Ovary (tissue), 10 donors: ENCODE measurements at places on chromosomes 5 and 9.

DNA sequence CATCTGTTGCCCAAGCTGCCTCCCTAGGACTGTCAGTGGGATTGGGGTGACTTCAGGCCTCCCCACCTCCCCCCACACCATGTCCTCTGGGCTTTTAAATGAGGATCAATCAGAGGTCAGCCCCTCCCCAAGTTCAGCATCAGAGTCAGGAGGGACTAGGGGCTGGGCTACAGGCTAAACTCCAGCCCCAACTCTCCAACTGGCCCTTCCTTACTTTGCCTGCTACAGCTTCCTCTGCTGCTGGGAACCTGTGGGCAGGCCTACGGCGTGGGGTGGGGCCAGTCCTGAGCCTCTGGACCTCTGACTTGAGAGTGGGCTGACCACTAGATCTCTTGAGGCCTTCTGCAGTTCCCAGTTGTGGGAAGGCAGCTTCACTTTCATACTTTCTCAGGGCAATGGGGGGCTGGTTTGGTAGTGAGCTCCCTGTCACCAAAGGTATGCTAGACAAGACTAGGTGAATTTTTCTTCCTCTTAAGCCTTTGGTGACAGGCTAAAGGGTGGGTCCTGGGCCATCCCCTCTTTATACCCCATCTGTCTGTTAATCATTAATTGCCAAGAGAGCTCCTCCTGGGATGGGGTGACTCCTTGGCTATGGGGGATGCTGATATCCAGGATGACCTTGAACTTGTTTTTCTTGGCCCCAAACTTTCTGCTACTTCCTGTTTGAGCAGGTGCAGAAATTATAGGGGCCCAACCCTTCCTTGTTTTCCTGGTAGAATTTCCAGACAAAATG lies 10.8 kb upstream of the DAB2IP start:
- no peak for DNase-seq

GRCh38 chr9:101022704-101023103 lies 5.8 kb upstream of the PLPPR1 start:
- no peak for DNase-seq

DNA sequence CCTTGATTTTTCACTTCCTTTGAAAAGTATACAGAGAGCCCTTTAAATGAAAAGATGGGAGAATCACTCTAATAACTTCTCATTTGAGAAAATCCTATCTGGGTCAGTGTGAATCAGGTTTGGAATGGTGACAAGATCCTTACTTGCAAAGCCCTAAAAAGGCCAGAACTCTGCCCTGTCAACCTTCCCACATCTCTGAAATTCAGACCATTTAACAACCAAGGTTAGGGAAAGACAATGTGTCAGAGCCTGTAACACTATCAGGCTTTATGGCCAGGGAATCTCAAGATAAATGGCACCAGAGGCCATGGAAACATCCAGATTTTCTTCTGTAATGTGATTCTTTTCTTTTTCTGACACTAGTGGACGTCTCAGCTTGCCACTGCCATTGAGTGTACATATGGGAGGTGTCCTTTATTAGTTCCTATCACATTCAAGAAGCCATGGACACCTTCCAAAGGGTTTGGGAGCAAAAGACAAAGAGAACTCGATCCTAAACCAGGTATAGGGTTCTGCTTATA lies 165.7 kb upstream of the GPR151 start:
- no peak for DNase-seq

DNA sequence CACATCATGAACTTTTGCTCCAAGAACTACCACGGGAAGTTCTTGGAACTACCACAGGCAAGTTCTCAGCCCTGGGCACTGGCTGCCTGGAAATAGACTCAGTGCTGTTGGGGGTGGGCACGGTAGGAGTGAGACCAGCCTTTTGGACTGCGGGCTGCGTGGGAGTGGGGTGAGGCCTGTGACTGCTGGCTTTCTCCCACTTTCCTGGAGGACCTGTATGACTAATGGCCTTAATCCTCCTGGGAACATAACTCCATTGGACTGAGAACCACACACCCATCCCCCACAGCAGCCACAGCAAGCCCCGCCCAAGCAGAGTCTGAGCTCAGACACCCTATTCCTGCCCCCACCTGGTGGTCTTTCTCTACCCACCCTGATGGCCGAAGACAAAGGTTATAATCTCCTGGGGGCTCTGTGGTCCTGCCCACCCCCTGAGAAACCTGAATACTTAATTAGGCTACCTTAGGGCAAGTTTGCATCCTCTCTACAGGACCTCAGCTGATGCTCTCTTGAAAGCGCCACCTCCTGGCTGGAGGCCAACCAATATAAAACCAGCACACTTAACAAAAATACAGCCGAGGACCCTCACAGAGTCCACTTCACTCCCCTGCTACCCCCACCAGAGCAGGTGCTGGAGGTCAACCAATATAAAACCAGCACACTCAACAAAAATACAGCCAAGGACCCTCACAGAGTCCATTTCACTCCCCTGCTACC lies 112.6 kb downstream of the CACNA1B start:
- DNase-seq = peak; percentile 12

DNA sequence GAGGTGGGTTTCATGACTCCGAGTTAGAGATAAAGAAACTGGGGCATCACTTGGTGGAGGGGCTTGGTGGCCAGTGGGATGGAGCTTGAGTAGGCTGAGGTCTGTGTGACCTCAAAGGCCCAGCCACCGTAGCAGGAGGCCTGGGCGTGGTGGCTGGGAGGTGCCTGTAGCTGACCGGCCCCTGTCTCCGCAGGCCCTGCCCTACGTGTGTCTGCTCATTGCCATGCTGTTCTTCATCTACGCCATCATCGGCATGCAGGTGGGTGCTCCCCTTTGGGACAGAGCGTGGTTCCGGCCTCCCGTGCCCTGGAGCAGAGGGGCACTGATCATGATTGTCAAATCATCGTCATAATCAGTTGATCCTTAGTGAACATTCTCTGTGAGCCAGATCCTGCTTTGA lies 196.2 kb downstream of the CACNA1B start:
- DNase-seq = no peak

GRCh38 chr5:33565324-33565723 lies 124.6 kb downstream of the TARS1 start:
- DNase-seq = peak; percentile 28

DNA sequence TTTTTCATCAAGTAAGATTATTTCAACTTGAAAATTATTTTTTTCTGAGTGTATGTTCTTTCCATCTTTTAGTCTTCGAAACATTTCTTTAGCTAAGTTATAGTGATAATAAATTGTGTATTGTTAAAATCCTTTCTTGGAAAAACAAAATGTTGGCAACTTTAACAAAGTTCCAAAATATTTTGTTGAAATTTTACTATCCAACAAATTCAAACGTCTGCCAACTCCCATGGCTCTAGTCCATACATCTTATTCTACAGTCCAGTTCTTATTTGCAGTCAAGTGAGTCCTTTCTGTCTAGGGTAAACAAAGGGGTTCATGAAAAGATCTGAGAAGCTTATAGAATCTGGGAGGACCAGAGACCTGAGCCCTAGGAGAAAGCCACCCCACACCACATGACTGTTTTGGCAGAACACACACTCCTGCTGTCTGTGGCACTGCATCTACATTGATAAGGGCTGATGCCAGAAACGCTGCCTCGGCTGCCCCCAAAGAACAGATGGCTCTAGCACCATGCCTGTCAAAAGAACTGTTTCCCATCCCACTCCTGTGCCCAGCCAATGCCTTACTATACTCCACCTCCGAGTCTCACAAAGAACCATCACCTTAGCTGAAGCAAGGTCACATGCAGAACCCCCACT lies 47.5 kb downstream of the FEM1C start:
- no peak for DNase-seq

GRCh38 chr9:4289411-4290326 lies 10.2 kb downstream of the GLIS3 start:
- DNase-seq = no peak
